LNCaP clone FGC (cell line): ENCODE measurements at places on chromosomes 4 and X.
A peak's percentile ranks its signal among the peaks of the same experiment; 100 is the strongest.

- no peak for DNase-seq
These were observed 581.8 kb downstream of the NLGN4X start for GRCh38 chrX:5646818-5647217.

- DNase-seq = no peak
These were observed 1030.3 kb upstream of the LCORL start for GRCh38 chr4:19051831-19052230.

DNA sequence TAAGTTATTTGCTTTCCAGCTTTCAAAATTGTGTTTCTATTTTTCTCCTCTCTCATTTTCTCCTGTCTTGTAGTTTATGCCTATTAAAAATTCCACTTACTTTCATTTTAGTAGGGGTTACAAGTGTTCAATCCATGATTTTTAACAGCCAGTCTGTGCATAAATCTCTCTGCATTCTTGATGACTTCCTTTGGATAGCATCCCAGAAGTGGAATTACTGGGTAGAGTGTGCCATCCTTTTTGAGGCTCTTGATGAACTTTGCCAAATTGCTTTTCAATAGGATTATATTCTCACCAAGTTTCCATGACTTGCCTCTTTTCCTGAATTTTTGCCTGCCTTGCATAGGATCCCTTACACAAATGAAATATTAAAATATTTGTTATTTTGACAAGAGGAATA lies 58.5 kb downstream of the DIPK2B start:
- DNase-seq = no peak

DNA sequence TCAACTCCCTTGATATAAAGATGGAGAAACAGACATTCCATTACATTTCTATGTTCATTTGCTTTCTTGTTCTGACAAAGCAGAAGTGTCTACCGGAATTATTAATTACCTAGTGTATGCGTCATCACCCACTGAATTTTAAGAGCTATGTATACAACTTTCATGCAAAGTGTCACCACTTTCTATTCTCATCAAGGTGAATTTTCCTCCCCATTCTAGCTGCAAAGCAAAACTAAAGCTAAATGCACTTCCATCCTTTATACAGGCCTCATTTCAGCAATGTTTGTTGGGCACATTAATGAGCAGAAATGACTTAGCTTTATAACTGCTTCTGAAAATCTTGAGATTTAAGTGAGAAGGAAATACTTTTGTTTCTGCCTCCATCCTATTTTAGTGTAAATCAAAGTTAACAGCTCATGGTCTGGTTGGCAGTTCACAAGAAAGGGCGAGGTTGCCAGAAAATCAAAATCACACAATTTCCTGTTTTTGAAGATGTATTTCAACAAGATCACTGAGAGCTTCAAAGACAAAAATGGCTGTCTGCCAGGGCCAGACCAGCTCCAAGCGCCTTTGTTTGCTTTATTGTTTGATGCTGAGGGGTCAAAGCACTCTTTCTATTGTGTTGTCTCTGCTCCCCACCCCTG lies 7.2 kb upstream of the FAM9C start:
- DNase-seq = no peak

- DNase-seq = no peak
These were observed 20.2 kb upstream of the SETD7 start for GRCh38 chr4:139576219-139576618.

DNA sequence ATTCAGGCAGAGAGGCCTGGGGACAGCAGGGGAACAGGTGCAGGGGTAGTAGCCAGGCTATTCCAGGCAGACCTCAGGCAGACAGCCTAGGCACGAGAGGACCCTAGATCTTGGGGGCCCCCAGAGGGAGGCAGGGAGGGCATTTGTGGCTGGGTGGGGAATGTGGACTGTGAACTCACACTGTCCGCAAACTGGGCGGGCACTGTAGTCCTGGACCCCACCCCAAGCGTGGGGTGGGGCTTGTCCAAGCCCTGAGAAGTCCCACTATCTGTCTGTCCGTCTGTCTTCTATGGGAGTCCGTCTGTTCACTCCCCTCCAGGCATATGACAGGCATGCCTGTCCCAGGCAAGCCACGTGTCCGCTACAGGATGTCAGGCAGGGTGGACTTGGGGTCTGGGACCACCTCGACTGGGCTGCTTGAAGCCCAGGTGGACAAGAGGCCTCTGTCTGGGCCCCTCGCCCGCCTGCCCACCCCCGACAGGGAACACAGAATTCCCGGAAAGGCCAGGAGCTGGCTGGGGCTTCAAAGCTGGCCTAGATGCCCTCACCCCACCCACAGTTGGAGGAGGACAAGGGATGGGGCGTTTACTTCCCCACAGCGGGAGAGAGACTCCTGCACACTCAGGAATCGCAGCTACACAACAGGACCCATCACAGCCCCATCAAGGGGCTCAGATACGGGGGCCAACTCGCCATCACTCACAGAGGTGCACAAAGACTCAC lies at the start of gene SLC38A5:
SLC38A5 (minus strand) TSS at position 151 of the 723 bp plus-strand sequence. CDS start 2,336 bp downstream, outside the sequence.
- no peak for DNase-seq

DNA sequence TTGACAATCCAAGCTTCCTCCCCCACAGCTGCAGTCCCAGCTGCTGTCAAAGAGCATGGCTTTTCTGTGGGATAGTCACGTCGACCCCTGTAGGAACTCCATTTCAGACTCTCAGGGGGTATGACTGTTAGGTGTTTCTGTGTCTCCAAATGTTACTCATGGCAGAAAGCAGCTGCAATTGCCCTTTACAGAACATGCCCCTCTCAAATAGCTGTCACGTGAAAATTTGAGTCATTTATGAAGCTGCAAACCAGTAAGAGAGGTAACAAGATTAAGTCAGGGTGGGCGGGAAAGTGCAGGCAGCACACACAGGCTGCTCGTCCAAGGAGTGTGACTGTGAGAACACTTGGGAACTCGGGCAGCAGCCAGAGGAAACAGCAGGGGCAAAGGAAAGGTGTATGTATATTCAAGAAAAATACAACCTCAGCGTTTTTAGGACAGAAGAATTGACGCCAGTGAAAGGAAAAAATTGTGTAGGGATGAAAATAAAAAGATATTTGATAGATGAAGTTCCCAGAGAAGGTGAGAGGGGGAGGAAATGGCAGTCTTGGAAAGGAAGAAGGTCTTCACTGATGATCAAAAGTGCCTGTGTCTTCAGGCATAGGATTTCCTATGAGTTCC lies 66.5 kb upstream of the TMEM184C start:
- no peak for DNase-seq

DNA sequence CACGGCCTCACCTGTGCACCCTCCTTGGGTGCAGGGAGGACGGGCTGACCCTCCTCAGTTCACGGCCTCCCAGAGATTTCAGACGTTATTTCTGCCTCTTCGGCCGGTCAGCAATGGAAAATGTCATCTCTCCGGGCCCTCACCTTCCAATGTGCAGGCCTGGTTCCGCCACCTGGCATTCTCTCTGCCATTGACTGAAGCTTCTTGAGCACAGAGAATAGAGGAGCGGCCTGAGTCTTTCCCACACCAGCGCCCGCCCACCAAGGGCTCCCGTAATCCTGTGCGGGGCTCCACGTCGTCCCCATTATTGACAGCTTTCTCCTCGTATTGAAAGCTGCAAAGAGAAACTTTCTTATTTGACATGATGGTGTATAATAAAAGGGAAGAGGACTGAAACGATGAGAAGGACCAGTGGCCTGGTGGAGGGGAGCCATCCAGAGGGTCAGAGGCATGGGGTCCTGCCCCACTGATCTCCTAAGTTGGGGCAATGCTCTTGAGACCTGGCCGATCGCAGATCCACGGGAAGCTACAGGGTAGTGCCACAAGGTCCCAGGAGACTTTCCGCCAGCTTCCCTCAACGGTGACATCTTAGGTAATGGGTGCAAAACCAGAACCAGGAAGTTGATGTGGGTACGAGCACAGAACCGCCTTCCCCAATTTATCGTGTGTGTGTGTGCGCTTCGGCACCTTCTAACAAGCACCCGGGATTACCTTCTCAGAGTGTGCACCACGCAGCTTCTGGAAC lies 20.6 kb downstream of the HTRA3 start:
- no peak for DNase-seq

- no peak for DNase-seq
These were observed 50.4 kb downstream of the TBC1D9 start for GRCh38 chr4:140705625-140706275.

DNA sequence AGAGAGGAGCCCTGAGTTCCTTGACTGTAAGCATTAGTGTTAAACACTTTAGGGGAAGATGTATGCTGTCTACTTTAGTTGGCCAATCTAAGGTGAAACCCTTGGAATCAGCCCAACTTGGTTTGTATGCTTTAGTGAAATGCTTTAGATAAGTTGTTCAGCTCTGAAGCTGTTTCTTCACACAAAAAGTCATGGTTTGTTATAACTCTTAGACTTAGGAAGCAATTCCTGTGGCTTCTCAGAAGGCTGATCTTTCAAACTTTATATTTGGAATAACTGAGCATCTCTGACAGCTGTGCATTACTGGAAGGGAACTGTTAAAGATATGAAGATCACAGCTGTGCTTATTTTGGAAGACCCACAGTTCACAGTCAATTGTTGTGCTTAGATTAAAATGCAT lies 714.1 kb downstream of the FAT4 start:
- DNase-seq = no peak

DNA sequence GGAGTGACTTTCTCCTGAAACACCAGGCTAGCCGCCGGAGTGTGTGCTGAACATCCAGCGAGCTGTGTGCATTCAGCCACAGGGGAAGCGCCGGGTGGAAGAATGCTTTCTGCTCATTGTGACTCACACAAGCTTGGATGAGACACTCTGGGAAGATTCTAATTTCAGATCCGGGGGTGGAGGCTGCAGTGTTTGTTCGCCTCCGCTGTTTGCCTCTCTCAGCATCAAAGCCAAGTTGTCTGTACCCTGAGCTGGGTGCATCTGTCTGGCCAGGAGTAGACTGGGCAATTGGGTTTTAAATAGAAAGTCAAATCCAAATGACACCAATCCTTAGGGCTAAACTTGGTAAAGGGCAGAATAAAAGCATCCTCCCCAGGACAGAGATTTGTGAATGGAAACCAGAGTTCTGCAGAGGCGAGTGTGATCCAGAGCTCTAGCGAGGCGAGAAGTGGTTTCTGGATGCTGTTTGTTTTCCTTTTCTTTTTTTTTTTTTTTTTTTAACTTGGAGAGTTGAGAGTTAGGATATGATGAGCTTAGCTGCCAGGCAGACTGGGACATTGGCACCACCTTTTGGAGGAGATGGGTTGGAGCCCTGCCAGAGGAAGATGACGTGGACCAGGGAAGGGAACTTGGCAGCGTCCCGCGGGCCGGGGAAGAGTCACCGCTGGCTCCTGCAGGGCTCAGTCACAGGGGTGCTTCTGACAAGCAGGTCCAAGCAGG lies 196.0 kb upstream of the PSAPL1 start:
- DNase-seq = peak; percentile 30

DNA sequence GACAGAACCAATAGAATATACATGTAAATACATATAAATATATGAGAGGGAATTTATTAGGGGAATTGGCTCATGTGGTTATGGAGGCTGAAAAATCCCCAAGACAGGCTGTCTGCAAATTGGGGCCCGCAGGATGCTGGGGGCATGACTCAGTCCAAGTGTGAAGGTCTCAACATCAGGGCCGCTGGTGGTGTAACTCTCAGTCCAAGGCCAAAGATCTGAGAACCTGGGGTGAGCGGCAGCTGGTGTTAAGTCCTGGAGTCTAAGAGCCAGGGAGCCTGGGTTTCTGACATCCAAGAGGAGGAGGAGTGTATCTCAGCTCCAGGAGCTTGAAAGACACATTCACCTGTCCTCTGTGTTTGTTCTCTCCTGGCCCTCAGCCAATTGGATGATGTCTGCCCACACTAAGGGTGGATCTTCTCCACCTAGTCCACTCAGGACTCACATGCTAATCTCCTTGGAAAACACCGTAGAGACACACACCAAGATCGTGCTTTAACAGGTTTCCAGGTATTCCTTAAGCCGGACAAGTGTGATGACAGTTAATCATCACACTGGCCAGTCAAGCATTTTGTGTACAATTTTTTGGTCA lies 28.9 kb downstream of the TIGD2 start:
- no peak for DNase-seq

- DNase-seq = no peak
These were observed 61.3 kb downstream of the SEPTIN11 start for GRCh38 chr4:77010841-77011354.

- peak; percentile 40 for DNase-seq
These were observed 426 bp upstream of the XIAP start for GRCh38 chrX:123859409-123859845.

GRCh38 chrX:69748055-69748454 lies 132.1 kb downstream of the EDA start:
- no peak for DNase-seq

DNA sequence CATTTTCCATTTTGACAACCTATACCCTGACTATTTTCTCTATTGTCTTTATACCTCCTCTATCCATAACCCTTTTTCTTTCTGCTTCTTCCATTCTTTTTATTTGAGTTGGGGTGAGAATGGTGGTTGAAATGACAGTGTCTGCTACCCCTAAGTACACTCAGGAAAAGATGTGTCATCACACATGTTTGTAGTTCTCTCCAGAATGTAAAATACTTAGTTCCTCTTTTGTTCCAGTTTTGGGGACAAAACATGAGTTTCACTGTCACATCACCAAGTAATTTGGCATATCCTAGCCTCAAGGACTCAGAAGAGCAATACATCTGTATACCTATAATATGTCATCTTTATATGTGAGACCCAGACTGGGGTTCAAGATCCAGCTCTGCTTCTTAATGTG lies 90.3 kb downstream of the COMMD8 start:
- no peak for DNase-seq

DNA sequence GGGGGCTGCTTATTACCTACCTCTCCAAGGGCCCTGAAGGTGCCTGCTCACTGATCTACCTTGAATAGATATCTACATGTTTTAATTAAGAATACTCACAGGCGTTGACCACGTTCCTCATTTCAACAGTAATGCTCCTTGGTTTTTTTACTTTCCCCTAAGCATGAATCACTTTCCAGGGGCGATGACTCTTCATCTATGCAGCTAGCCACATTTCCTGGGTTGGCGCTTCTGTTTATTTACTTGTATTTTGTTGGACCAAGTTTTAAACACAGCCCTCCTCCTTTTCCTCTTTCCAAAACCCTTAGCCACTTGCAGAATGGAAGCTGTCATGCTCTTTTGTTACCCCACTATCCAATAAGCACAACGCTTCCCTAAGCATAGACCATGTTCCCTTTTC lies 50.8 kb downstream of the CBLL2 start:
- no peak for DNase-seq

- no peak for DNase-seq
These were observed 334.8 kb upstream of the KLF3 start for GRCh38 chr4:38328989-38329729.

DNA sequence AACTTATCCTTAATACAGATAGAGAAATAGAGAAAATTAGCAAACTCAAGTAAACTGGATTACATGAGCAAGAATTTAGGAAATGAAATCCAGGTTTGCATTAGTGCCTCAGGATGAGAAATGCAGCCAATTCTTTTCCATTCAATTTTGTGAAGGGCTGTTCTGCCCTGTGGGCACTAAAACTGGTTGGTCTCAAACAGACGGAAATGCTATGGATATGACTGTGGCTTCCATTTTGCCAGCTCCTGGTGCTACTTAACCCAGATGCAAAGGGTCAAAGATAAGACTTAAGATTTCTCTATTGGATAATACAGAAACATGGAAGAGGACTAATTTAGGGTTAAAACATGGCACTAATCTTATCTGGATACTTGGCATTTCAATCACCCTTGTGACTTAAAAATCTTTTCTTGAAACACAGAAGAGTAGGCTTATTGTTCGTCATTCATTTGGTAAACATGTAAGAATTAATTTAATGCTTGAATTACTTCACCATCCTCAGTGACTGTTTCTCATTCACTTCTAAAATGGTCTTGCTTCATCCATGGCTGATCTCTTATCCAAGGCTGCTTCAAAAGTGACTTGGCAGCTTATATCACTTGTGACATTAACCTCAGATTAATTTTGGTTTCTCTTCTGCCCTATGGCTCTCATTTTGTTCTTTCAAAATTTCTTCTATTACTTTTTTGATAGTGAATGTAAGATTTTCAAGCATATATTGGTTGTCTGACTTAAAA lies 1008.7 kb downstream of the GLUD2 start:
- no peak for DNase-seq
